ENCODE measurements at places on chromosomes 13 and 19. TPM values are rescaled to one million over a fixed set of nuclear protein-coding genes. Genes with fewer than 3 reads are reported as not detected.

The SULT2A1 gene
- not detected for total RNA-seq

The ATXN8OS gene
- total RNA-seq, result not detected

The PROSER1 gene
- total RNA-seq, result 8.8 TPM

The CPB2 gene
- not detected for total RNA-seq

The FOSB gene
- total RNA-seq, result 0.32 TPM

The FPR3 gene
- total RNA-seq, result not detected

The RFPL4AL1 gene
- not detected for total RNA-seq

The EDDM13 gene
- total RNA-seq, result 1.5 TPM

The SHISA7 gene
- not detected for total RNA-seq

The KLK8 gene
- total RNA-seq, result not detected

The FBXO27 gene
- total RNA-seq, result 1.2 TPM

The URAD gene
- total RNA-seq, result not detected

Data from epithelial cell of umbilical artery (primary cell).